Fibroblast of skin of right quadriceps (primary cell): ENCODE measurements at places on chromosomes 5 and 9.

DNA sequence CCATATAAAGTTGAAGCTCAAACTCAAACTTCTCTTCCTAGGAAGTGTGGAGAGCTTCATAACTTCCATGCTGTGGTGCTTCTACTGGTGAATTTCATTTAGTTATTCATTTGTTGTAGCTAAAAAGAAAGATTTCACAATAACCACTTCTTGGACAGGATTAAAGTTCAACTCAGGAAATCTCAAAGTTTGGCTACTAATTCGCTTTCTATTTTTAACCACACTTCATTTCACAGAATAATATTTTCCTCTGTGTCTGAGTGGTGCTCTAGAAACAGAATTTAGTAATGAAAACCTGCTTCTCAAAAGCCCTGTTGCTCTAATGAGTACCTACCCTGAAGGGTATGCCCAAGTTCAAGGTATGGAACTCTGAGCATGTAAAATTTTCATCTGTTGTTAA is 73.9 kb downstream of the ACTBL2 start:
- peak; percentile 49 for DNase-seq

GRCh38 chr5:53109056-53109442 is 508 bp downstream of the MOCS2 start:
- no peak for DNase-seq

- no peak for DNase-seq
Measured at GRCh38 chr9:93326056-93326455, 125.4 kb upstream of the FAM120A start.

GRCh38 chr5:151213803-151214613 is 9.9 kb downstream of the CCDC69 start:
- DNase-seq, result peak; percentile 55

GRCh38 chr9:84670138-84671041 is 861 bp downstream of the NTRK2 start:
- DNase-seq, result no peak

DNA sequence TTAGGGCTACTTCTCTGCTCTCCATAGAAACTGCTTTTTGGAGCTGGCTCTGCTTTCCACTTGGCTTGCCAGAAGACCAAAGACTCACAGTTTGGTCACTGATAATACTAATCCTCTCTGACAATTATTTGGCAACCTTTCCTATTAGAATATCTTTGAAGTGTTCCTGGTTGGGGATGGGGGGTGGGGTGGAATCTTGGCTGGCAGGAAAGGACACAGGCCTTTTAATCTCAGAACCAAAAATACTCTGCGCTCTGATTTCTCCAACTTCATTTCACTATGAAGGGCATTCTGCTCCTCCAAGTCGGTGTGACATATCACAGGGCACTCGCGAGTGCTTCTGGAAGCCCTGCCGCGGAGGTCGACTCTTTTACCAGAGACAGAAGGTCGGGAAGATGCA is 1329.0 kb upstream of the WWC1 start:
- DNase-seq, result no peak

- DNase-seq, result no peak
Measured at GRCh38 chr5:42216904-42217303, 206.3 kb upstream of the GHR start.

DNA sequence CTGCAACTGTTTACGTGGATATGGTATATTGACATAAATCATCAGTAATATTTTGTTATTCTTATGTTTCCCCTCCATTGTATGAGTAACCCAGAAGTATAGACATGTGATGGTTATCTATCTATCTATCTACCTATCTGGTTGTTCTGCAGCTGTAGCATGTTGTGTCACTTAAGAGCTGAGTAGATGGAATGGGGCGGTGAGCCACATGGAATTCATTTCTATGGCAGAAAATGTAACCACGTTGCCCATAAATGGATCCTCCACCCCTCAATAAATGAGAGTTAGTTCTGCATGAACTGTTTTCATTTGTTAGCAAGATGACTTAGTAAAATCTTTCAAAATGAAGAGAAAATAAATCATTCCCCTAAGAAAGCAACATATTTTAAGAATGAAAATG is 553.2 kb downstream of the MAT2B start:
- DNase-seq, result peak; percentile 57

DNA sequence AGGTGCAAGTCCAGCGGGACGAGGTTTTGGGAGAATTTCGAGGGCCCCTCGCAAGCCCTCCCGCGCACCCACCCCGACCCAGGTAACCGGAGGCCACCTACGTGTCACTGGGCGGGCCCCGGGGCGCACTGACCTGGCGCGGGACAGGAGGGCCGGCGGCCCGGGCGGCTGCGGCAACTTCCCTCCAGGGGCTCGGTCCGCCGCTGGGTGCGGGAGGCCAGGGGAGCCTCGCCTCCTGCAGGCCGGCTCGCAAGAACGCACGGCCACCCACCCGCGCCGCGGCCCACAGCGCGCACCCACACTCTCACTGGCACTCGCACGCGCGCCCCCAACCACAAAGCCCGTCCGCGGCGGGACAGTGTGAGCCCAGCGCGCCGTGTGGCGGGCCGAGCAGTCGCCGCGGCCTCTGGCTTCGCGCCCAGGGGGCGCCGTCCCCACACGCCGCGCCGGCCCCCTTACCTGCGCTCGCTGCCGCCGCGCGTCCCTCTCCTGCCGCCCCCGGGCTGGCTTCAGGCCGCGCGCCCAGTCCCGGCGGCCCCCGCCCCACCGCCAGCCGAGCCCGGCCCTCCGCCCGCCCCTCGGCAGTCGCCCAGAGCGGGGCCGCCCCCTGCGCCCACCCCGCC is 451 bp downstream of the LPAR1 start:
- peak; percentile 48 for DNase-seq

GRCh38 chr9:95762322-95762721 is 113.2 kb upstream of the ERCC6L2 start:
- no peak for DNase-seq

DNA sequence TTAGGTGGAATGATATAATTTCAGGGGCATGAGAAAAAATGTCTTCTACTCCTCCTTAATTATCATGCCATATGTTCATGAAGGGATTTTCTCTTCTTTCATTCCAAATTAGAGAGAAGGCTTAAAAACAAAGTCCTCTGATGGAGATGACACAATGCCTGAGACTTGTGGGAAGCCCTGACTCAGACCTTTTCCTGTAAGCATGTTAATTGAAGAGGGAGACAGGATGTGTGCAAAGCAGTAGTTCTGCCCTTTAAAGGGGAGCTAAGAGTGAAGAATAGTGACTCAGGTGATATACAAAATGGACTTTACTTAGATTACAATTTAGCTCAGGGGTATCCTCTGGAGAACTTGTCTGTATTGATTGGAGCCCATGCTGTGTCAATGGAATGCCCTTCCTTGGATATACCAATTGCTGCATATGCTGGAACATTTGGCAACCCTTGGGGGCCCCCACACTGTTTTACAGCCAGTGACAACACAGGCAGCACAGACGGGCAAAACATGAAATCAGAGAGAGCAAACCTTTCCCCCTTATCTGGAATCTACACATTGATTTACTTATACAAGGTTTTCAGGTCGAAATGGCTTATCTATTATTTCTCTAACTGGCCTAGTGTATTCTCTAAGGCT is 81.3 kb downstream of the IZUMO3 start:
- peak; percentile 92 for DNase-seq

GRCh38 chr5:125708583-125708982 is 714.6 kb upstream of the GRAMD2B start:
- DNase-seq, result no peak

GRCh38 chr5:160787240-160787639 is 64.8 kb downstream of the ATP10B start:
- no peak for DNase-seq
